HFF-Myc (cell line): ENCODE measurements at places on chromosomes 16 and 17.

- no peak for DNase-seq
These were observed 1.9 kb downstream of the MSI2 start for GRCh38 chr17:57257895-57258851.

DNA sequence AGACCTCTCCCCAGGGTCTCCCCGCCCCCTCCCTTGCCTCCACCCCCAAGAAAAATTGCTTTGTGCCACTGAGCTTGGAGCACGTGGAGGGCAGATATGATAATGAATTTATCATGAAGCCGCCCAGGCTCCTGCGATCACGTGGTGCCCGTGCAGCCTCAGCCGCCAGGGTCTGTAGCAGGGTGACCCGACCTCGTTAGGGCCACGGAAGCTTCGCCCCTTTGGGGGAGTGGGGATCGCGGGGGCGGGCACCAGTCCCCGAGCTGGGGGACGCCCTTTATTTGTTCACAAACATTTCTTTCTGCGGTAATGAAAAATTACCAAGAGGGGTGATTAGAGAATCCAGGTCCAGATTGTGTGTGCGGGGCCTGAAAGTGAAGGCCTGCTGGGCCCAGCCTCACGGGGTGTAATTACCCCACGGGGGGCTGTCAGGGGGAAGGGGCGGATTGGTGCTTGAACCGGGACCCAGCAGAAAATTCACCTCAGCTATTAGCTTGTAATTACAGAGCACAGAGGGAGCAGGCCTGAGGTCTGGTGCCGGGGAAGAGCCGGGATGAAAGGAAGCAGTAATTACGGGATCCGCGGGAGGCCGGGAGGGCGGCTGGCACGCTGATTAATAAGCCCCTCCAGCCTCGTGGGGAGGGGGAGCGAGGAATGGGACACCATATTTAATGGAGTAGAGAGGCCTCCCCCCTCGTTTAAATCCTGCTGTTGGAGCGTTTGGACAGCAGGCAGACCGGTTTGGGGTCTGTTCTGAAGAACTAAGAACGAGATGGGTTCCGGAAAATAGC, 13.3 kb downstream of the GSE1 start:
- DNase-seq = no peak

DNA sequence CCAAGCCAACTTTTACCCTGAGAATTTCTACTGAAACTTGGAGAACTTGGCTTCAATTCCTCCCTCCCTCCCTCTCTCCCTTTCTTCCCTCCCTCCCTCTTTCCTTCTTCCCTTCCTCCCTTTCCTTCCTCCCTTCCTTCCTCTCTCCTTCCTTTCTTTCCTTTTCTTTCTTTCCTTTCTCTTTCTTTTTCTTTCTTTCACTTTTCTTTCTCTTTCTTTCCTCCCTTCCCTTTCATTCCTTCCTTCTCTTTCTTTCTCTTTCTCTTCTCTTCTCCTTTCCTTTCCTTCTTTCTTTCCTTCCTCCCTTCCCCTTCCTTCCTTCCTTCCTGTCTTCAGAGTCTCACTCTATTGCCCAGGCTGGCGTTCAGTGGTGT, 268.1 kb upstream of the SDK2 start:
- no peak for DNase-seq

DNA sequence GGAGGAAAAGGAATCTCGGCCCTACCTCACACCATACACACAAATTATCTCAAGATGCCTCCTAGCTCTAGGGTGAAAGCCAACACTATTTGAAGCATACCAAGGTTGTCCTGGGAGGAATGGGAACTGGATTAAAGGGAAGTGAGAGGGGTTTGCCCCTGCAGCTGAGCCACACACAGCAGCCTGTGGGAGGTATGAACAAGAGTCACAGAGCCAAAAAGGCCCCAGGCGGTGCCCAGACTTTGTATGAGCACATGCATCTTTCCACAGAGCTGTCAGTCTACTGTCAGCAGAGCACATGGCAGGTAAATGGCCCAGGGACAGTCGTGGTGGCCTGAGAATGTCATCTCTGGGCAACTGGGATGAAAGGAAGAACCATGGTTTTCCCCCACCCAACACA, 31.0 kb upstream of the RCVRN start:
- no peak for DNase-seq

GRCh38 chr16:50994995-50995394, 156.1 kb downstream of the SALL1 start:
- no peak for DNase-seq

GRCh38 chr17:48198950-48199541, 91.5 kb downstream of the SNX11 start:
- no peak for DNase-seq

- no peak for DNase-seq
These were observed 27.4 kb downstream of the MYH11 start for GRCh38 chr16:15829460-15829859.

DNA sequence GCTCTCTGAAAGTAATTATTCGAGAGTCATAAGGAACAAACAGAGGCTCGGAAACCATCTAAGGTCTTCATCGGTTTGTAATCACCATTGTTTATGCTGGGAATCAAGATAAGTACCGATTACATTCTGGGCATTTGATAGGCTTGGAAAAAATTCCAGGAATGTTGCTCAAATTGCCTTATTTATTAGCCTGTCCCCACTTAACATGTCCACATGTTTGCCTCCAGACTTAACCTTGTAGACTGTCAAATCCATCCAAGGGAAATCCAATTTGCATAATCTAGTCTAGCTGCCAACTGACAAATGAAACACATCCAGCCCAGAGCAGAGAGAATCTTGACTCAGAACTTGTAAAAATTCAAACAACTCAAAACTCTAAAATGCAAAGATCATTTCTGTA, 51.3 kb upstream of the TMC5 start:
- no peak for DNase-seq

- DNase-seq = peak; percentile 30
These were observed 258.3 kb downstream of the FOXL1 start for GRCh38 chr16:86836503-86837129.

DNA sequence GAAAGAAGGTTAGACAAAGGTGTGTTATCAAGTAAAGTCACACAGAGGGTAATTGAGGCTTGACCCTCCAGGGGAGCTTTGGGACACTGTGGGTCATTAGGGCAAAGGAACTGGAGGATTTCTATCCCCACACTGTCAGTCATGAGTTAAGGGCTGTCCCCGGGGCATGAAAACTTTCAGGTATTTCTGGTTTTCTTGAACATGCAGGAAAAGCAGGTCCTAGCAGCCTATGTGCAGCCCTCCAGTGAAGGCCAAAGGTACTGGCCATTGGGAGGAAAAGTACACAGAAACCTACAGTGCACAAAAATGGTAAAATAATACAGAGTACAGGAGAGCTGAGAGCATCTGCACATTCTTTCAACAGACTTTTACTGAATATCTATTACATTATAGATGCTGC, 44.4 kb upstream of the SCNN1B start:
- DNase-seq = no peak

- DNase-seq = no peak
These were observed 130.8 kb downstream of the FOXL1 start for GRCh38 chr16:86709103-86709502.

DNA sequence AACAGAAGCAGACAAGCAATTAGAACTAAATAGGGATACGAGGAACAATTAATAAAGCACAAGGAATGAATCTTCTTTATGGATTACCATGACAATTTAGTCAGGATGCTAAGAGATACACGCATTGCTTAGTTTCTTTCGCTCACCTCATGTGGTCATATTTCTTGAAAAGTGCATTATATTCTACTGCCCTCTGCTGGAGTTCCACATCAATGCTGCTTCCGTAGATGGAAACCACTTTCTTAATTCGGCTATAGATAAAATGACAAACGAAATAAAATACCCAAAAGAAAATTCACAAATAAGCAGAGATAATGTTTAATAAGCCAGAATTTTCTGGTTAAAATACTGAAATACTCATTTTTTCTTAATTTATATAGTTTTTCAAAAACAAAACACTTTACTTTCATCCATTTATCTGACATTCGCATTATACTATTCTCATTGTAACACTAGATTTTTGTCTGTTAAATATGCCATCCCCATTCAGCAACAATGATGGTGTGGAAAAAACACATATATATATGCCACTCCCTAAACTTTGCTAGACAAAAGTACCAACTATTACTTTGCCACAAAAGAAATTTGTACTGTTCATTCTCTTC, 22.0 kb upstream of the PHLPP2 start:
- DNase-seq = no peak

DNA sequence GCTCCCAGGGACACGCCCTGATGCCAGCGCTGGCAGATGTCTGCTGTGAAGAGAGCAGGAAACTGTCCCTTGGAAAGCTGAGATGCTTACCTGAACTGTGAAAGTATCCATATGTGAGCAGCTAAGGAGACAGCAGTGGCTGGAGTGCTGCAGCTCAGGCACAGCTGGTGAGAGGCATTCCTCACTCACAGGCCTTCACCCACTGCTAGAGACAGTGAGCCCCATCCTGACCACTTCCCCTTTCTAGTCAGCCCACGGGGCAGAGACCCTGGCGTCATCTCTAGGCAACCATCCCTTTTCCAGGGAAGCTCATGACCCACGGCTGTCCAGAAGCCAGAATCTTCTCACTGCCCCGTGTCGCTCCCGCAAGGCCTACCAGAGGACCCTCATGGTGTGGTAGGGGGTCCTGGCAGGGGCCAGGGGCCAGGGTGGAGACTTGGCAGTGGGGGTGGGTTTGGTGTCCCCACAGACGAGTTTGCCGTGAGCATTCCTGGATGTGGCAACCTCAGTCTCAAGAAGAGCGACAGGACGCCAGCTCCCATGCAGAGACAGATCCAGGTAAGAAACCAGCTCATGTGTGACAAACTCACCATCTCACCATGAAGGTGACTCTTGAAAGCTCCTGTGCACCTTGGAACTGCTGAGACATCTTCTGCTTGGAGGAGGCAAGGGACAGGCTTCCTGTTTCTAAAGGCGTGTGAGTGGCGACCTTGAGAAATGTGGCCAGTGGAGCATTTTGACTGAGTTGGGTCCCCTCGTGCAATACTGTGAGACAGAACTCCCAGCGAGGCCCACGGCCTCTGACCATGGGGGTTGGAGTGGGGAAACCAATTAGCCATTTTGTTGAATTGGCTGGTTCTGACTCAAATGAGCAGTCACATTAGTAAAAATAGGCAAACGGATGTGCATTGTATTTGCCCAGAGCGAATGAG, at the start of gene SCIMP:
Gene SCIMP, minus strand, starts transcription at position 216 of the 932 bp plus-strand sequence. Its CDS starts 105 bp downstream, at position 111.
- DNase-seq = no peak

GRCh38 chr16:17776888-17777287, 306.1 kb upstream of the XYLT1 start:
- DNase-seq = no peak

GRCh38 chr16:70788668-70789594, 12.0 kb downstream of the VAC14 start:
- no peak for DNase-seq

- no peak for DNase-seq
These were observed 78.6 kb downstream of the MYH13 start for GRCh38 chr17:10294180-10294579.

DNA sequence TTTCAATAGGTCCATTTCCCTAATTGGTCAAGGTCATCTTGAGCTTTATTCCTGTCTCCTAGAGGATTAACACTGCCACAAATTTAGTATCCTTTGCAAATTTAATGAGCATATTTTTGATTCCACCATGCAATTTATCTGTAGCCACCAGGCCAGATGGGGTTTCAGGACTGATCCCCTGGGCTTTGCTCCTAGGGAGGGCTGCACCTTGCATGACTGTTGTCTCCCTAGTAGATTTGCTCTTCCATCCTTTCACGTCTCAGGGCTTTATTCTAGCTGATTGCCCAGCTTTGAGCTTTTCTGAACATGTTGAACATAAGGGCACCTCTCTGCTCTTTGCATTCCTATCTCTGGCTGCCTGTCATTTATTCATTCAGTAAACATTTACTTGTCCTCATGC, 7.7 kb upstream of the KCNH6 start:
- DNase-seq = no peak

GRCh38 chr17:37568350-37569053, 40.7 kb downstream of the SYNRG start:
- no peak for DNase-seq
